ENCODE measurements at places on chromosomes 2 and 18.

GRCh38 chr18:56748698-56749268, 97.6 kb downstream of the WDR7 start:
- no peak for DNase-seq

GRCh38 chr2:25125976-25126375, 42.4 kb downstream of the POMC start:
- no peak for DNase-seq

GRCh38 chr18:49745045-49746014, 68.0 kb downstream of the ACAA2 start:
- no peak for DNase-seq

DNA sequence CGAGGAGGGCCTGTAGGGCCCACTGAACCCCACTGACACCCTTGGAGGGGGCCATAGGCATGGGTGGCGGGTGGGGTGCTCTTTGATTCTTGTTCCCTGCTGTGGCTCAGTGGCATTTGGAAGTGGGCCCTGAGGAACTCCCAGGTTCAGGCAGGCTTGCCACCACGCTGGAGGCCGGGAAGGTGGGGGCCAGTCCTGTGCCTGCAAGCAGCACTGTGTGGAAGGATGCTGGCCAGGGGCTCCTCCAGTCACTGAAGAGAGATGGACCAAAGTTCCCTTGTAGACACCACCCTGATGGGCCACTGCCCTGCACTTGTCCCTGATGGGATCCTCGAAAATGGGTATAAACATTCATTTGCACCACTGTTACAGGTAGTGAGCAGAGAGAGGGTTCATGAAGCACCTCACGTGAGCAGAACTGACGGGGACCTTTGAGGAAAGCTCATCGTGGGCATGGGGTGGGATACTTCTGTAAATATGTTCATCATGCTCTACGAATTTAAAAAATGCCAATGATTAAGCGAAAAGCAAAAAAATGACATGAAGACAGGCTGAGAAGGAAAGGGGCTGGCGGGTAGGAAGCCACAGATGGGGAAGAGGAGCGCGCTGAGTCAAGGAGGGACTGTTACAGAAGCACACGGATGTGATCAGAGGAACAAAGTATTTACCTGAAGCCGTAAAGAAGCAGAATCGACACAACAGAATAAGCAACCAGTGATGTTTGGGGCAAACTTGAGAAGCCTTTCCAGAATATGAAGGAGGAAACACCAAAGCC, 45.2 kb upstream of the ASB1 start:
- DNase-seq, result no peak

- no peak for DNase-seq
Measured at GRCh38 chr2:142834021-142834420, 43.4 kb upstream of the KYNU start.

Measured in sigmoid colon (tissue), 7 donors.